ENCODE measurements at places on chromosomes 7 and 10.
A peak's percentile ranks its signal among the peaks of the same experiment; 100 is the strongest.

DNA sequence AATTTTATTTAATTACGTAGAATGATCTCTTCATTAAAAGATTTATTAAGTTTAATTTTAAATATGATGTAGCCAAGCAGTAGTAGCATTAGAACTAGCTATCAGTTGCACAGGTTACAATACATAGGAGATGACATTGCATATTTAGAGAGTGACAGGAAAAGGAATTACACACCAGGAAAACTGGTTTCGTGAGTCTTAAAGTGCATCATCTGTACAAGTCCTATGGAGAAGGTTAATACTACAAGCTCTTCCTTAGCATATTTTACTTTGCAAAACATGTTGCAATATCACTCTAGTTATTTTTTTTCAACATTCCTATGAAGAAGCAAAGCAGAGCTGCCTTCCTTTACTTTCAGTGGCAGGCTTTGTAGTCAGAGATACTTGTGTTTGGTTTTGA, 20.2 kb upstream of the SEM1 start:
- DNase-seq, result no peak

DNA sequence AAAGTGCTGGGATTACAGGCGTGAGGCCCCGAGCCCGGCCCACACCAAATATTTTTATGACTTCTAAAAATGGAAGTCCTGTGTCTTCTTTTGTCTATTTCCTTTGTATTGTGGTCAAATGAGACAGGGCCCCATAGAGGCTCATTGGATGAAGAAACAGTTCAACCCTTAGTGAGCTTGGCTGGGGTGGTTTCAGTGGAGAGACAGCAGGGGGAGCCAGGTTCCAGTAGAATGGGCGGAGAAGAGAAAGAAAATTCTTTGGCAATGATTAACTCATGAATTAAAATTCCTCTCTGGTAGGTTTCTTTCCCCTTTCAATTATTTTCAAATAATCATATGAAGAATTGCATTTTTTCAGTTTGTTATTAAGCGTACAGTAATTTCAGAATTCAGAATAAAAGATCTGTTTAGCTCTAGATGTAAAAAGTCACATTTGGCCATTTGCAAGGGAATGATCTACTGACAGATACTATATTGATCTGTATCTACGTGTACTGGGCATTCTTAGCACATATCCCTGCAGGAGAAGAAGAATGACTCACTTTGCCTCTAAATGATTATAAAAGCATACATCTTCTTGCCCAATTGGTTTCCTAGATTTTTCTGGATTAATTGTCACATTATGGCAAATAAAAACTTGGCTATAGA, 43.2 kb downstream of the PNLIPRP3 start:
- DNase-seq, result no peak

GRCh38 chr7:46139079-46139478, 218.0 kb upstream of the IGFBP3 start:
- DNase-seq, result peak; percentile 39

GRCh38 chr7:150507947-150508602, 6.6 kb upstream of the GIMAP7 start:
- DNase-seq, result no peak

GRCh38 chr7:155610633-155611193, 33.7 kb upstream of the RBM33 start:
- DNase-seq, result no peak

DNA sequence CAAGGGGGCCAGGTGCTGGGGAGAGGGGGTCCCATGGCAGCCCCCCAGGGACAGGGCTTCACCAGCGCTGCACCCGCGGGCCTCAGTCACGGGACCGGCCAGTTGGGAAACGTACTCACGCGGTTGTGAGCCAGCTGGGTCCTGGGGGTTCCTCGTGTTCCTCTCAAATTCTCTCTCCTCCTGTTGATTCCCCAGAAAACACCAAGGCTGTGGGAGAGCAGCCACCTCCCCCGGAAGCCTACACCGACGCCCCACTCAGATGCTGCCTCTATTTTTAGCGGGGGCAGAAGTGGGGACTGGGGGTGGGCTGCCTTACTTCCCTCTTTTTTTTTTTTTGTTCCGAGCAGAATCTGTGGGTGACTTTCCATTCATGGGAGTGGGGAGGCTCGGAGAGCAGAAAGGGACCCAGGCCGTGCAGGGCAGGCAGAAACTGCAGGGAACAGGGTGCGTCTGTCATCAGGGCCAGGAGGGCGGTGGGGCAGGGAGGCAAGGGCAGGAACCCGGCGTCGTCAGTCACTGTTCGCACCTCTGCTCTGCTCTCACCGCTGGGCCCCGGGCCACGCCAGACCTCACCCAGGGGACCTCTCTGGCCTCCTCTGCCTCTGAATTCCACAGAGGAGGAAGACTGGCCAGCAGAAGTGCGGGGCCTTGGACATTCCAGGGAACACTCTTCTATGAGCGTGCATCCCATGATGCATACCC, 63.1 kb downstream of the CARD11 start:
- peak; percentile 52 for DNase-seq

DNA sequence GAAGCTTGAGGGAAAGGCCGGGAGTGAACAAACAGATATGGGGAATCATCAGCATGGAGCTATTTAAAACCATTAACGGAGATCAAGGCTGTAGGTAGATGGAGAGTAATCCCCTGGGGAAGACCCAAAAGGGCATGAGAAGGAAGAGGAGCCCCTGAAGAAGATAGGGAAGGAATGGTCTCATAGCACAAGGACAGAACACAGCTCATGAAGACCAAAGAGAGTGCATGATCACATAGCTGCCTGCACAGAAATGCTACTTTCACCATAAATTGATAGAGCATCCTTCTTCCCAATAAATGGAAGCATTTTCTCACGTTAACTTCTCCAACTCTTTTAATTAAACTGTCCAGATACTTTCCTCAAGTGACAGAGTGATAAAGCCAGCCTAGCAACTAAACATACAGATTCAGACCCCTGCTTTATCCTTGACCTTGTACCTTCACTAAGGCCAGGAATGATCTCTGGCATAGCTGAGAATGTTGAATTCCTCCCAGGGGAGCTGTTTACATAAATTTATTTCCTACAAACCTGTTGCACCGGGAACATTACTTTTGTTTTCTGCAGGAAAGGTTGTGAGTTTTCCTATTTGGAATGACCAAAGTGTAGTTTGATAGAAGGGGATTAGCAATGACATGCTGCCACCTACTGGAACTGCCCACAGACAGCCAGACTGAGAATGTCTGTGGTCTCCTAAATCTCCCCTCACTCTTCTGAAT, 110.8 kb upstream of the LRGUK start:
- DNase-seq, result peak; percentile 13

GRCh38 chr10:7285522-7286322, 125.1 kb downstream of the SFMBT2 start:
- DNase-seq, result no peak

- DNase-seq, result no peak
Observed at GRCh38 chr7:231030-231857, 38.9 kb downstream of the FAM20C start.

GRCh38 chr10:21314906-21315644, 210.4 kb downstream of the SKIDA1 start:
- DNase-seq, result no peak

DNA sequence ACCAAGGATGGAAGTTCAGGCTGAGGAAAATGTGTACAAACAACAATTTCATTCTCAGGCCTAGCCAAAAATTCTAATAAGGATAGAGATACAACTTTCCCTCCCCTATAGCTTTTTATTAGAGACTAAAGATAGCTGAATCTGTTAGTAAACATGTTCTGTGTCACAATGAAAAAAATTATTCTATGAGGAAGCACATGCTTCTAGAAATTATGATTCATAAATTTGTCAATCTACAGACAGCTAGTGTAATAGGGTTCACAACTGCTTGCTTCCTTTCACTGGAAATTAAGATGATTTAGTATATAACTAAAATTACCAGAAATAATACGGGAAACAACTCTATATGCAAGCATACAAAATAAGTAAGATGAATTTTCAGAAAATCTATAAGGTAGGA, 56.6 kb downstream of the CCDC3 start:
- DNase-seq, result no peak

- no peak for DNase-seq
Observed at GRCh38 chr7:3002631-3003030, 41.0 kb downstream of the CARD11 start.

DNA sequence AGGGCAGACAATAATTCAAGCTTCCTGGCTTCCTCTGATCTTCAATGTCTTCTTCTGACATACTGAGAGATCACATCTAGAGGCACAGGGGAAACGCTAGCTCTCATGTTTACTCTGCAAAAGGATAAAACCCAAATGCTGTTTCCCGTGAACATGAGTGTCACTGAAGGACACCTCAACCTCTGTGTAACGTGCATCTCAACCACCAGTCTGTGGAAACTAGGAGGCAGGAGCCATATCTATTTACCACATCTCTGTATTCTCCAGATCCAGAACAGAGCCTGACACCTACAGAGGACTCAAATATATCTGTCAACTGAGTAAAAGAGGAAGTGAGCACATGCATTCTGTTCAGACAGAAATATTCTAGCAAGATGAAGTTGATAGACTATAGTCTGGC, 140.3 kb upstream of the TARP start:
- peak; percentile 29 for DNase-seq

- no peak for DNase-seq
Observed at GRCh38 chr7:101746314-101746713, 71.1 kb upstream of the CUX1 start.

DNA sequence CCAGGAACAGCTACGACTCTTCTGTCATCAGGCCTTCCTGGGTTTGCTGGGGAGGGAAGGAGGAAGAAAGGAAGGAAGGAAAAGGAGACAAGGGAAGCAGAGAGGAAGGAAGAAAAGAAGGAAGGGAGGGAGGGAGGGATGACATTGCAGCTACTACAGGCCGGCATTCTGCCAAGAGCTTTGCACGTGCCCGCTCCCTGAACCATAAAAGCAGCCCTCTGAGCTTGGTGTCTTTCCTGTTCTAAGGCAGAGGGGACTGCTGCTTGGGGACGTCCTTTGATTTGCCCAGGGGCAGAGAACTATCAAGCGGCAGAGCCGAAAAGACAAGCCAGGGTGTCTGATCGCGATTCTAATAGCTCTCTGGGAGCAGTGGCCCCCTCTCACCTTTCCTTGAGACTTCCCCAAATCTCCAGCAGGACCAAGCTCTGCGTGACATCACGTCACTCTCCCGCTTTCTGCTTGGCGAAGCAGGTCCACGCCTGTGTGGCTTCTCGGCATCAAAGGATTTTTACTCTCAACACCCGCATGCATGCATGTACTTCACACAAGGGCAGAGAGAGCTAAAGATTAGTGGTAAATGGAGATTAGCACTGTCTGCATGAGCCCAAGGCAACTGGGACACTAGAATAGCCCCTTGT, 167.8 kb upstream of the AUTS2 start:
- no peak for DNase-seq

DNA sequence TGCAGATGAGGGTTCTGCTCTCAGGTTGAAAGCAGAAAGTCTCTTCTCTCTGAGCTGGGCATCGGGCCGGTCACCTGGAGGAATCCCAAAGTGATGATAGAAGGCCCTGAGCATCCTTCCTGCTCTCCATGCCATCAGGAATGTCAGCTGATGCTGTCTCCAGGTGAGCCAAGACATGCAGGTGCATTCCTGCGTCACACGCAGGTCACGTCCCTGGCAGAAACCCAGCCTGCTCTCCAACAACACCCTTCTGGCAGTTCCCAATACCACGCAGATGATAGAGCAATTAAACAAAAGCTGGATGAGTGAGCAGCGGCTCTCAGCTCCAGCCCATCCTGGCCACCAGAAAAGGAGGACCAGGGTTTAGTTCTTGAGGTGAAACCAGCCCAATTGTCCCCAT, 6.9 kb upstream of the WIPI2 start:
- DNase-seq, result no peak

- peak; percentile 73 for DNase-seq
Observed at GRCh38 chr7:108455998-108456677, at the start of gene NRCAM. Gene NRCAM (minus strand): TSS chr7:108456436. CDS start chr7:108240064, 216,372 bp downstream.

GRCh38 chr10:22992621-22993020, 64.8 kb downstream of the ARMC3 start:
- DNase-seq, result no peak

- peak; percentile 49 for DNase-seq
Observed at GRCh38 chr7:130649004-130649790, 19.4 kb downstream of the COPG2 start.

DNA sequence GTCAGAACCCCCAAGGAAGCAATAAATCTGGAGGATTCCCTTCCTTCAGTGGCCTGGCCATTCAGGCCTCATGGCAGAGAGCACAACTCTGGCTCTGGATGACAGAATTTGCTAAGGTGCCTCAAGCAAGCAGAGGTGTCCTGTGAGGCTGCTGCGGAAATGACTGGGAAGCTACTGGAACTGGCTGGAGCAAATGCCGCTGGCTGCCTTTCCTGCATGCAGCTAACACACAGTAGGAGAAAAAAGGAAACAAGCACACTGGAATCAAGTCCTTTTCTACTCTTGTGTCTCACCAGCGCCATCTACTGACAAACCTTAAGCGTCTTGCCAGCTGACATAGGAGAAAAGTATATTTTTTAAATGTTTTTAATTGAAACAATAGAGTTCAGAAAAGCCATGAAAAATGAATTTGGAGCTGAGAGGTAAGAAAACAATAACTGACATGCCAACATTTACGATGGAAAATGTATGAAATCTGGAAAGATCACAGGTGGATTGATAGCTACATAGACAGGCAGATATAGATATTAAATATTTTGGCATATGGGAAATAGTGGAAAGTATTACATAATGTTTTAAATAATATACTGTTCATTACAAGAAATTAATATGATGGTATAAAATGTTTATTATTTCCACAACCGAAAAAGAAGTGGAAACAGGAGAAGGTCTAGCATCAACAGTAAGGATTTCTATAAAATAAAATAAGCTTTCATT, 951.6 kb downstream of the ANKRD7 start:
- peak; percentile 15 for DNase-seq

- DNase-seq, result no peak
Observed at GRCh38 chr7:138205614-138206150, 129.4 kb downstream of the AKR1D1 start.

- no peak for DNase-seq
Observed at GRCh38 chr7:68348401-68348800, 1249.9 kb upstream of the AUTS2 start.

DNA sequence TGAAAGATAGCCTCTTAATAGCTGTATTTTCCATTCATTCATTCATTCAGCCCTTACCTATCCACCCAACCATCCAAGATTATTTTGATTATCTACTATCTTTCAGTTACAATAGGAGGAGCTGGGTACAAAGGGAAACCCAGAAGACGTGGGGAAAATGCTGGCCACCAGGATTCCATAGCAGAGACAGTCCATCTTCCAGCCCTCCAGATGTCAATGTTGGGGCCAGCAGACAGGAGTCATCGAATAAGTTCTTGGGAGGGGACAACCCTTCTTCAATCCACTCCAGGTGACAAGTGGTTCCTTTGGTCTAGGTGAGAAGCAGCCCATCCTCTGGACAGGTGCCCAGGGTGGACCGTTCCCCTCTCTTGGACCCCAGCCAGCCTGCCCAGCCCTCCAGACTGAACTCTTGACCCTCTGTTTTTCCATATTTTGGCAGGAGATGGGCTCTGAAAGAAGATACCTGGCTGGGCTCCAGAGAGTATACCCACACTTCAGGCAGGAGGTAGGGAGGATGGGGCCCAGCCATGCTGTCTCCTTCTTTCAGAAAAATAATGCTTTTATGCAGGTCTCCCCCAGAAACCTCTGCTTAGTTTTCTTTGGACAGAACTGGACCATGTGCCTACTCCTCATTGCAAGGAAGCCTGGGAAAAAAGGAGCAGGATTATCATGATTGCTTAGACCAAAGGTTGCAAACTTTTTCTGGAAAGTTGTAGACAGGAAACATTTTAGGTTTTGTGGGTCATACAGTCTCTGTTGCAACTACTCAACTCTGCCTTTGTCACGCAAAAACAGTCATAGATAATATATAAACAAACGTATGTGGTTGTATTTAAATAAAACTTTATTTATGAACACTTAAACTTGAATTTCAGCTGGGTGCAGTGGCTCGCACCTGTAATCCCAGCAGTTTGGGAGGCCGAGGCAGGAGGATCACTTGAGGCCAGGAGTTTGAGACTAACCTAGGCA, 95.5 kb upstream of the SMNDC1 start:
- no peak for DNase-seq

- no peak for DNase-seq
Observed at GRCh38 chr7:2607923-2608904, 23.6 kb upstream of the TTYH3 start.

Measured in GM10248 (cell line).